ENCODE measurements at places on chromosomes 3 and 15.

DNA sequence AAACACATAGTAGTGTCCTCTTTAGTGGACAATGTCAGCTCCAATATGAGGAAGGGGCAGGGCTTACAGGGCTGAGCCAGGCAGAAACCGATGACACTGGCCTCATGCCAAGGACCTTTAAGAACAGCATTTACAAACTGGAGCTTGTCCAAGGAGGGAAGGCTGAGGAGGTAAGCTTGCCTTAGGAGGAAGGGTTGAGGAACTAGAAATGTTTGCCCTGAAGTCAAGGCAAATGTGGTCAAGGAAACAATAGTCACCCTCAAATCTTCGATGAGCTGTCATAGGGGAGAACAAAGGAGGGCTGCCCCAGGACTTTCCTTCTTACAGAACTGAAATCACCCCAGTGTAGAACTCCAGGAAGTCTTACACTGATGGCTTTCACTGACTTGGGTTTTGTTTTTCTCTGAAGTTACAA, 136.4 kb downstream of the LIPC start:
- DNase-seq = no peak

GRCh38 chr3:49053543-49053942, 24.3 kb upstream of the IMPDH2 start:
- DNase-seq = no peak

DNA sequence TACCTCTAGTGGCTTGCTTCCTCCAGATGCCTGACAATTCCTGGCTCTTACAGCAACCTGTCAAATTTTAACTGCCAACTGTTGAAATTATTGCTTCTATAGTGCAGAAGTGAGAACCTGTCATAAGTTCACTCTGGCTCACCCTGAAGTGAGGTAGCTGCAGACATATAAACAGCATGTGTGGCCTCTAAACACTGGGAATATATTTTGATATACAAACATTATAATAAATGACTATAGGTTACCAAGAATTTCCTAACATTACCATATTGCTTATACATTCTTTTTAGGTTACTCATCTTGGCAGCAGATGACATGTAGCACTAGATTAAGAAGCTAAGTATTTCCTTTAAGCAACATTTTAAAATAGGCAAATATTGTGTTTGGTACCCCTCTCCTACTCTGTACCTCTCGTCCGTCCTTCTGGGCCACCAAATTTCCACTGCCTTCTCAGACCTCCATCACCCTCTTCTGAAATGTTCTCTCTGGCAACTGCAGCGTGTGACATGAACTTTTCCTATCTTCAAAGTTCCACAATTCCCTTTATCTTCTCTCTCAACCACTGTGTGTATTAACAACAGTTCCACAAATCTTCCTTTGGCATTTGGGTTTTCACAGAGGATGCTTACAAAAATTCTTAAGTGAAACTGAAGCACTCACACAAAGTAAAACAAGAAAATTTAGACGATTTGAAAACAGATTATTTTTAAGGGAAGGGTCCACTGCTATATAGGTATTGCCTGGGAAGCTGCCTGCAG, 15.3 kb upstream of the XXYLT1 start:
- DNase-seq = no peak

DNA sequence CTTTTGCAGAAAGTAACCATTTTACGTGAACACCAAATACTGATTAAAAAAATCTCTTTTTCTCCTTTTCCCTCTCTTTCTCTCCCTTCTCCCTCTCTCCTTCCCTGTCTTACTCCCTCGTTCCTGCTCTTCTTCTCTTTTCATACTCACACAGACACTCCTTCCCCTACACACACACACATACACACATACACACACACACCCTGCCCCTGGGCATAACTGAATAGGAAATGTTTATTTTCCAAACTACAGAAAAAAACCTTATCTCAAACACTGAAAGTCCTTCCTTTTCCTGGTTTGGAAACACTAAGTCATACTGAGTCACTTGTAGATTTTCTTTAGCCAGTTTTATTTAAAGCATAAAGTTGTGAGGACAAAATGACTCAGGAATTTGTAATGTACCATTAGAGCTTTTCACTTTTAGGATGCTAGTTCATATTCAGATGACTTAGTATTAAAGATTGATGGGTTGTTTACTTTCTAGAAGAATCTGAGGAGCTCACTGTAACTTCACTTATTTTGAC, 62.4 kb downstream of the MBNL1 start:
- no peak for DNase-seq

DNA sequence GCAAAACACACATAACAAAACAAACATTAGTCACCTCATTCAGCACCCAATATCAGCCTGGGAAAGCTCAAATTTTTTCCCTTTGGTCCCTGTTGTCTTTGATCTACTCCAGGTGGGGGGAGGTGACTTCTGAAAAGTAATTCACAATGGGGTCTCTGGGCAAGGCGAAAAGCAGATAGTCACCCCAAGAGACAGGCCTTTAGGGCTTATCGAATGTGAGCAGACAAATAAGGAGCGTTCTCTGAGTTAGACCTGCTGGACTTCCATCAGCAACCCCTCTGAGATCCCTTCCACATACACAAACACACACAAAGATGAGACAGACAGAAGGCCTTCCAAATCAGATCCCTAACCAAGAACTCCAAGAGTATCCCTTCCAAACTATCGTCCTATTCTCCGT, 171.0 kb upstream of the SMAD3 start:
- no peak for DNase-seq

GRCh38 chr3:156602424-156602823, 47.5 kb upstream of the SSR3 start:
- DNase-seq = no peak

GRCh38 chr3:21962456-21962855, 211.4 kb upstream of the ZNF385D start:
- DNase-seq = no peak

DNA sequence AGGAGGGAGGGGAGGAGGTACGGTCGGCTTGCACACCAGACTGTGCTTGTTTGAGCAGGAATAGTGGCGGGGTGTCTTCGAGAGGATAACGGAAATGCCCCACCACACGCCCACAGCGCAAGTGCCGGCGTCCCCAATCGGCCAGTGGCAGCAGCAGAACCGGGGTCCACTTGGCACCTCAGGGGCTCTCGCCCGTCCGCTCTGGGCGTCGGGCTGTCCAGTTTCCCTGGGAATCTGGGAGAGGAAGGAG, 53.7 kb downstream of the CCDC54 start:
- no peak for DNase-seq

GRCh38 chr3:22101811-22102210, 350.8 kb upstream of the ZNF385D start:
- no peak for DNase-seq

DNA sequence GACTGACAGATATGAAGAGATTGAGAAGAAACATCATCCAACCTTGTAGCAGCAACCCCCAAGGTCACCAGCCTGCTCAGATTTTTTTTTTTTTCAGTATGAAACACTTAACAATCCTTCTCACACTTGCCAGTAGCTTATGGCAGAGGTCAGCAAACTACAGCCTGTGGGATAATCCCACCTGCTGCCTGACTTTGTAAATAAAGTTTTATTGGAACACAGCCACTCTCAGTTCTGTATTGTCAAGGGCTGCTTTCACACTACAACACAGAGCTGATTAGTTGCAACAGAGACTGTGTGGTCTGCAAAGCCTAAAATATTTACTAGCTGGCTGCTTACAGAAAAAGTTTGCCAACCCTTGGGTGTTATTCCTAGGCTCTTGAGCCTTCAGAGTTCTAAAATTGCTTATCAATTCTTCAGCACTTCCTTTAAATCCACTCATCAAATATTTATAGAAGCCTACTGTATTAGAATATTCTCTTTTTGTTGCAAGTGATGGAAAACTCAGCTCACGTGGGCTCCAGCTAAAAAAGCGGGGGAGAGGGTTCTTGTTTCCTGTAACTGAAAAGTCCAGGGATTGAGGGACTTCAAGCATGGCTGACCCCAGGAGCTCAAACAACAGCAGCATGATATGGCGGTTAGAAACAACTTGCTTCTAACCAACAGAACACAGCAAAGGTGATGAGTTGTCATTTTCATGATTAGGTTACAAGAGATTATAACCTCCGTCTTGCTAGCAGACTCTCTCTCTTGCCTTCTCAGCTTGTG, 246.1 kb downstream of the SHQ1 start:
- no peak for DNase-seq

DNA sequence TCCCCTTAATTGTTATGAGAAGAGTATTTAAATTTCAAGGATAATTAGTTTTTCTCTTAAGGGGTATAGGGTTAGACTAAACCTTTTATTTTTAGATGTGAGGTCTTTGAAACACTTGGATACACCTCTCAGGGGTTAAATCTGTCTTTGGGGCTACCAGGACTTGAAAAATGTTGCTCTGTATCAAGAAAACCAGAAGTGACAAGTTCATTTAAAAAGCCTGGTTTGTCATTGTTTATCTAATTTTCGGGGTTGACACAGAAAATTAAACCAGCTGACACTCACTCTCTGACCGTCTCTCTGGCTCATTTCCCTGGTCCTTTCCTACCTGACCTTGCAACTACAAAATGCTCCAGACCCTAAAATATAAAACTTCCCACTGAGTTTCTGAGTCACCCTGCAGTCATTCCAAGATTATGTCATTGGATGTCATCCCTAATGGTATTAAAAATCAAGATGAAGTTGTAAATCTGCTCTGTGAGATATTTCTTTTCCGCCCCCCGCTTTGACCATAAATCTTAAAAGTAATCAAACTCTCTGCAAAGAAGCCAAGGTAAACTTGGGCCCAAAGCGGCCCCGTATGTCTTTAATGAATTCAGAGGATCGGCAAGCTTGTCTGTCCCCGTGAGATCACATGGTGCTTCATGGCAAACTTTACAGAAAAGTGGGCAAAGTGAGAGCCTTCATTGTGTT, 32.9 kb upstream of the SKOR1 start:
- no peak for DNase-seq

DNA sequence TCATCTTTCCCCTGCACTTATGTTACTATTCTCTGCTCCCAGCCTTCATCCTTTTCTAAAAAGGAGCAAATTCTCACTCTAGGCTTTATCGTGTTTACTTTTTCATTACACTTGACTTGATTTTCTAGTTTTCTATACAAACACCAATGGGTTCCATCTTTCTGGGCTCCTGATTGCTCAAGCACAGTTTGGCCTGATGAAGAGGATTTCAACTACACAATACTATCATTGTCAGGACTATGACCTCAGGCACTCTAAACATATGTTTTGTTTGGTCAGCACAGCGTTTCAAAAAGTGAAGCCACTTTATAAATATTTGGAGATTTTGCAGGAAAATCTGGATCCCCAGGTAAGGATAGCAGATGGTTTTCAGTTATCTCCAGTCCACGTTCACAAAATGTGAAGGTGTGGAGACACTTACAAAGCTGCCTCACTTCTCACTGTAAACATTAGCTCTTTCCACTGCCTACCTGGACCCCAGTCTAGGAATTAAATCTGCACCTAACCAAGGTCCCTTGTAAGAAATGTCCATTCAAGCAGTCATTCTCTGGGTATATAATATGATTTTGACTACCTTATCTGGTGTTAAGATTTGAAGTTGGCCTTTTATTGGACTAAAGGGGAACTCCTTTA, 86.2 kb downstream of the TGFBR2 start:
- DNase-seq = no peak

GRCh38 chr3:53199834-53200233, 38.8 kb downstream of the PRKCD start:
- DNase-seq = no peak

- no peak for DNase-seq
These were observed 24.3 kb downstream of the PLEKHO2 start for GRCh38 chr15:64865998-64866520.
